CD4-positive, alpha-beta memory T cell (primary cell): ENCODE measurements at places on chromosomes 6 and 20.

- no peak for DNase-seq
Observed at GRCh38 chr6:134637282-134637681, 312.6 kb downstream of the ALDH8A1 start.

- no peak for DNase-seq
Observed at GRCh38 chr20:23114448-23115082, 28.4 kb upstream of the CD93 start.

DNA sequence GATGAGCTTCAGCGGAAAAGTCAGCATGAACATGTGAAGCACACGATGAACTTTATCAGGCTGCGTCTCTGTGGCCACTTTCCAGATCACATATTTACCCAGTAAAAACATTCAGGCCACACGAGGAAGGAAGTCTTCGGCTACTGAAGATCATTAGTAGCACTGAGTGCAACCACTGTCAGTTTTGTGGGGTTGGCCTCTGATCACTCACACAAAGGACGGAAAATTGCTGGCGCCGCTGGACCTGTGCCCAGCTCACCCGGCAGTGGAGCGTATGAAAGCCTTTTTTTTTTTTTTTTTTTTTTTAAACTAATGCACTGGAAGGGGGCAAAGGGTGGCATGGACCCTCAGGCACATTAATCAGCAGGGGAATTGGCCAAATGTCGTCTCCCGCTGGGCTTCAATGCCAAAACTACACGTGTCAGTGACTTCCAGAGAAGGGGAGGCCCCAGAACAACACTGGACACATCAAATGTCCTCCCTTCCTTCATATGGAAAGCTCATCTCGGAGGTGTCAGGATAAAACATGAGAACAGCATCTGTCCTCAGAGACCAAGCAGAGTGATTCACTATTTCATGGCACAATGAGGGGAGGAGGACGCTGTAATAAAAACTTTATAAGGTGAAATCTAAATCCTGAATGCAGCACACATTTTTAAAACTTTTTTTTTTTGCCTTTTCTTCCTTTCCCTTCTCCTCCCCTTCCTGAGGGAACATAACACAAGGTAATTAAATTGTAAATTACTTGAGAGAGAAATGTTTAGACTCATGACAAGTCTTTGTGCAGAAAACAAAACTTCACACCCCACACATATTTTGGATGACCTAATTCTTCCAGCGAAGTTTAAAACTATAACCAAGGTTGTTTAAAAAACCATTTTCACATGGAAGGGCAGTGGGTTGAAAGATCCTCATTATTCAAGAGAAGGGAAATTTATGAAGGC lies 223.4 kb downstream of the FOXC1 start:
- no peak for DNase-seq

DNA sequence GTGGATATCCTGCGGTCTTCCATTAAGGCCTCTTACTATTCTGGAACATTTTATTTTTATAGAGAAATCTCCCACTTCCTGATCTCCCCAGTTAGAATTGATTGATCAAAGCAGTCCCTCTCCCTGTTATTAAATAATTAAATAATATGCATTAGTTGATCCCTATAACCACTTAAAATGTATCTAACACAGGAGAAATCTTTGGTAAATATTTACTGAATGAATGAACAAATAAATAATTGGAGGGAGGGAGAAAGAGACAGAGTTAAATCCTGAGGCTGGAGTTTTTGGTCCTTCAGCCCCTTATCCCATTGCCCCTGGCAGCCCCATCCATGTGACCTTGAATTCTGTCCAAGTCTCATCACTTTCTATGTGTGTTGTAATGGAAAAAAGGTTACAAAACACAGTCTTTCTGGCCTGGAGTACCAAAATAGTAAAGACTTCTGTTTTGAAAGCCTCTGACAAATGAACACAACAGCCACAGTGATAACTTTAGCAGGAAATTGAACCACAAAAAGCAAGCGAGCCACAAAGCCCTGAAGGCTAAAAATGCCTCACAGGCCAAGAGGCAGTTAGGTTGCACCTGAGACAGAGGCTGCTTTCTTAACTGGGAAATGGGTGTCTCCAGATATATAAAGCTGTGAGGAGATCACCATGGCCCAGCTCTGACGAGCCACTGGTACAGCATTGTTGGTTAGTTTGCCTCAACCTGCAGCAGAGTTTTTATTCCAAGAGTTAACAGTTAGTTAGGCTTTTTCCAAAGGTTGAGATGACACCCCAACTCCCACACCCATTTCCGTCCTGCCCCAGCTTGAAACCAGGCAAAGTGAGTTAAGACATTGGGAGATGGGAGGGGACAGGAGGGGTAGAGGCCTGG lies 11.3 kb downstream of the NT5E start:
- peak; percentile 38 for DNase-seq

- no peak for DNase-seq
Observed at GRCh38 chr6:108807928-108808327, 40.3 kb upstream of the ARMC2 start.

- DNase-seq = no peak
Observed at GRCh38 chr6:37452522-37452921, 19.5 kb downstream of the CMTR1 start.

DNA sequence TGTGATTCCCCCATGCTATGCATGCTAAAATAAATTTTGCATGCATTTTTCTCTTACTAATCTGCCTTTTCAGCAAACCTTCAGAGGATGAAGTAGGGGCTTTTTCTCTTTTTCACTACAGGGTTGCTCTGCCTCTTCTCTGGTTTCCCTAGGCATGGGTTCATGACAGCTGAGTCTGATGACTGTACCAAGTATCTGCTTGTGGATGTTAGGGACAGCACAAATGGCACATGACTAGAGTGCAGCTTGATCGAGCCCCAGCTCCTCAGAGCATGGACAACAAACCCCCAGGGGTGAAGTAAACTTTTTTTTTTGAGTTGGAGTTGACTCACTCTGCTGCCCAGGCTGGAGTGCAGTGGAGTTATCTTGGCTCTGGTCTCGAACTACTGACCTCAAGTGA lies 57.1 kb upstream of the GCM1 start:
- no peak for DNase-seq

DNA sequence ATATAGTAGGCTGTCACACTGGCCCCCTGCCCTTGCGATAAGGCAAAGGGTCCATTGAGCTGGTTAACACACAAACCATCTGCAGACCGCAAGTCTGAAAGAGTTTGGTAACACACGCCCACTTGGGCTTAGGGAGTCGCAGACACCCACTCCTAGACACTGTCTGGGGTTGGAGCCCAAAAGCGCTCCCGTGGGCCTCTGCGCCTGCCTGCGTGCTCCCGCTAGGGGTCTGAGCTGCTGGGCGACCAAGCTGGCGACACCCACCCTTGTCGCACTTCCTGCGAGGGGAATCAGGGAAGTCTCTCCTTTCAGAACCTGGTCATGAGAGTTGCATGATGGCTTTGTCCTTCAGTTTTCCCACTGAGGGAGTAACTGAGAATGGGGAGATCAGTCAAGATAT lies 653.0 kb downstream of the HTR1B start:
- DNase-seq = no peak
